ENCODE measurements at places on chromosomes 5 and 9.
A peak's percentile ranks its signal among the peaks of the same experiment; 100 is the strongest.

DNA sequence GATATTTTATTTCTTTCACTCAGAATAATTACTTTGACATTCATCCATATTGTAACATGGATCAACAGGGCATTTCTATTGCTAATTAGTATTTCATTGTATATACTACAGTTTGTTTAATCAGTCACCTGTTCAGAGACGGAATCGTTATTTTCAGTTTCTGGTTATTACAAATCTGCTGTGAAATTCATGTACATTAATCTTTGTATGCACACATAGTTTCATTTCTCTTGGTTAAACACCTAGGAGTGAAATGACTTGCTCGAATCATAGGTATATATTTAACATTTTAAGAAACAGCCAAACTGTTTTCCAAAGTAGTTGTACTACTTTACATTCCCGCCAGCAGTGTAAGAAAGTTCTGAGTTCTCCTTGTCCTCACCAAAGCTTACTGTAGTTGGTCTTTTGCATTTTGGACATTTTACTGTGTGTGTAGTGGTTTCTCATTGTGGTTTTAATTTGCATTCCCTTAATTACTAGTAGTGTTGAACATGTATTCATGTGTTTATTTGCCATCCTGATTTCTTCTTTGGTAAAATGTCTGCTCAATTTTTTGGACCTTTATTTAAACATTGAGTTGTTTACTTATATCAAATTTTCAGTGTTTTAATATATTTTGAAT is 198.2 kb downstream of the SAXO1 start:
- DNase-seq: no peak

DNA sequence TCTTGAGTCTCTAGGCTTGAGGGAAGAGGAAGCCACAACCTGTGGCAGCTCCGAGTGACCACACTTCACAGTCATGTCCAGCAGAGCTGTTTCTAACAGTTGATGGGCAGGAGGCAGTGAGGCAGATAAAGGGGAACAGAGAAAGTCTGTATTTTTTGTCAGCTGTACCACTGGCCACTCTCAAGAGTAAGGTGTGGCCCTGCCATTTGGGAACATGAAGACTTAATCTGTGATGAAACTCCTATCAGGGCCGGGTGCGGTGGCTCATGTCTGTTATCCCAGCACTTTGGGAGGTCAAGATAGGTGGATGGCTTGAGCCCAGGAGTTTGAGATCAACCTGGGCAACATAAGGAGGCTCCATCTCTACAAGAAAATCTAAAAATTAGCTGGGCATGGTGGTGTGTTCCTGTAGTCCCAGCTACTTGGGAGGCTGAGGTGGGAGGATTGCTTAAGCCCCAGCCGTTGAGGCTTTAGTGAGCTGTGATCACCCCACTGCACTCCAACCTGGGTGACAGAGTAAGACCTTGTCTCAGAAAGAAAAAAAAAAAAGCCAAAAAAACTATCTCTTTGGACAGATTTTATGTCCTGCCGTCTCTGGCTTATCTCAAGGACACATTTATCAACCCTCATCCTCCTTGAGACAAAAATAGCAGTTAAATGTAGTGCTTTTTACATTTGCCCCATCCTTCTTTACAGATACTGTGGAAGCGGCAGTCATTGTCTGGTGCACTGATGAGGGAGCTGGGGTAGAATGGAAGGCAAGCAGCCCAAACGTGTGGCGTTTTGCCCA is 11.9 kb upstream of the COL15A1 start:
- no peak for DNase-seq

GRCh38 chr5:111127453-111128195 is 35.5 kb downstream of the WDR36 start:
- no peak for DNase-seq

DNA sequence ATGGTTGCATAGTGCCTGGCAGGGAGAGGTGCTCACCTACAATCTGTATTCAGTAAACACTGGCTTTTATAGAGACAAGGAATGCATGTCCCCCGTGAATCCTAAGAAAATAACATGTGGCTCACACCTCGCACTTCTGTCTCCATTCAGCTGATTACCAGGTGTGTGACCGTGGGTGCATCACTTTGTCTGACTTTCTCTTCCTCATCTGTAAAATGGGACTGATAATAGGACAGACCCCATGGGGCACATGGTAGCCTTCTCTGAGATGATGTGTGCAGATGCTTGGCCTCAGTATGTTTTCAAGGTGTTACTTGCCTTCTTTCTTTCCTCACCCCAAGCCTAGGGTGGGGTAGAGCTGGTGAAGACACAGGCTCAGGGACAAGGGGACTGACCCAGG is 6.3 kb downstream of the CXXC5 start:
- no peak for DNase-seq

DNA sequence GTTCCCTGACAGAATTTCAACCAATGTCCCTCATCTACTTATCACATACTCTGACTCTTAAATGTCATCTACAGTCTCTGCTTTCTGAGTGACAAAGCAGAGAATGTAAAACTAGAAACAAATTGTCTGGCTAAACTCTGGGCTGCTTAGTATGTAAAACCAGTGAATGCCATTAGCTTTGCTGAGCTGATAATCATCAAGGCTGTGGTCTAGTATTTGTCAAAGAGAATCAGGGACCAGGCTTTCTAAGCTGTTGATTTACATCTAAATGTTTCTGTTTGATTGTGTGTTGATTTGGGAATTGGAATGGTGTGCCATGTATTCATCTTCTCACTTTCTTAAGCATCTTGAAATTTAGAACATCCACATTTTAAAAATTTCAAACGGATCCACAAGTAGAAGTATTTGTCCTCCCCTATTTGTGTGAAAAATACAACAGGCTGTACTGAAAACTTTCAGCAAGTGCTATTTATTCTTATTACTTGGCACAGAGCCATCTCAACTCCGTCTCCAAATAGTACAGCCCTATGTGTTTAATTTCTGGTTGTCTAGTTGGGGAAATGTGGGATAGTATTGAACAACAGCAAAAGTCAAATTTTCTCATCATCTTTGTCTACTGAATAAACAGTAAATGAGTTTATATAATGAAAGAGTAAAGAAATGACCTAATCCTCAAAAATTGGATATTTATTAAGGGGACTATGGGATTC is 251.5 kb downstream of the KCTD16 start:
- no peak for DNase-seq

GRCh38 chr5:38999037-38999436 is 75.2 kb downstream of the RICTOR start:
- no peak for DNase-seq

DNA sequence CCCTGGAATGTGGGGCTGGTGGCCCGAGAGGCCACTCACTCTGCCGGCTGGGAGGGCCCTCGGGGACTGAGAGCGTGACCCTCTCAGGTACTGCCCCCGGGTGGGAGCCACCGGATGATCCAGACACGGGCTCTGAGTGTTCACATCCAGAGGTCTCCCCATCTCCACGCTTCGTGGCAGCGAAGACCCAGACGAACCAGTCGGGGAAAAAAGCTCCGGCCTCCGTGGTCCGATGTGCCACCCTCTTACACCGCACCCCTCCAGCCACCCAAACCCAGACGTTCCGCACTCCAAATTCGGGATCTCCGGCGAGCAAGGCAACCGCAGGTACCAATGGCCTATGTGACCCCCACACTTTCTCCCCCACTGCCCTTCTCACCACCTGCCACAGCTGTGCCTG is 49.5 kb downstream of the AMBP start:
- DNase-seq: no peak

- DNase-seq: peak; percentile 18
Observed at GRCh38 chr5:134073404-134073803, 41.1 kb upstream of the TCF7 start.

DNA sequence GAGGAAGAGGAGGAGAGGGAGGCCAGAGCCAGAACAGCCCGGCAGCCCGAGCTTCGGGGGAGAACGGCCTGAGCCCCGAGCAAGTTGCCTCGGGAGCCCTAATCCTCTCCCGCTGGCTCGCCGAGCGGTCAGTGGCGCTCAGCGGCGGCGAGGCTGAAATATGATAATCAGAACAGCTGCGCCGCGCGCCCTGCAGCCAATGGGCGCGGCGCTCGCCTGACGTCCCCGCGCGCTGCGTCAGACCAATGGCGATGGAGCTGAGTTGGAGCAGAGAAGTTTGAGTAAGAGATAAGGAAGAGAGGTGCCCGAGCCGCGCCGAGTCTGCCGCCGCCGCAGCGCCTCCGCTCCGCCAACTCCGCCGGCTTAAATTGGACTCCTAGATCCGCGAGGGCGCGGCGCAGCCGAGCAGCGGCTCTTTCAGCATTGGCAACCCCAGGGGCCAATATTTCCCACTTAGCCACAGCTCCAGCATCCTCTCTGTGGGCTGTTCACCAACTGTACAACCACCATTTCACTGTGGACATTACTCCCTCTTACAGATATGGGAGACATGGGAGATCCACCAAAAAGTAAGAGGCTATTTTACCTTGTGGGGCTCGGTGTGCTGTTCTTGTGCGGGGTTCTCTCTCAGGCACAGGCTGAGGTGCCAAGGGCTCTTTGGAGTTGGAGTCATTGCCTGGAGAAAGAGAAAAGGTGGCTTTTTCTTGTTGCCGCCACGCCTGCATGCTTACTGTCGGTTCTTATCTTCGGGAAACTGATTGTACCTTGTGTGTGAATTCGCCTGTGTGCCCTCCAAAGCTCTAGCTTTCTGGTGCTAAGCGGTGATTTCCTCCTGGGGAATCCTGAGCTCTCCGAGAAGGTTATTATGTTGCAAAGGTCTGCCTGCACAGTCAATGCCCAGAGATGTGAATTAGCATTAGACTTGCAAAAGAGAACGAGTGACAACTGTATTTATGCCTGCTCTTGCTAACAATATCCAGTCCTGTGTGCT is at the start of gene ISL1:
Gene ISL1 (plus strand): TSS at position 318 of the 991 bp plus-strand sequence. CDS start 224 bp downstream, at position 542.
- DNase-seq: no peak

- no peak for DNase-seq
Observed at GRCh38 chr5:168947212-168947868, 353.6 kb downstream of the SLIT3 start.

- DNase-seq: no peak
Observed at GRCh38 chr5:125005266-125005665, 258.8 kb upstream of the ZNF608 start.

GRCh38 chr9:88168564-88168963 is 30.3 kb upstream of the SPATA31C2 start:
- no peak for DNase-seq

- DNase-seq: no peak
Observed at GRCh38 chr9:134619448-134619982, 22.1 kb upstream of the COL5A1 start.

All from T47D (cell line).